ENCODE measurements at places on chromosomes 4 and X. TPM values are rescaled to one million over a fixed set of nuclear protein-coding genes. Genes with fewer than 3 reads are reported as not detected.

DNA sequence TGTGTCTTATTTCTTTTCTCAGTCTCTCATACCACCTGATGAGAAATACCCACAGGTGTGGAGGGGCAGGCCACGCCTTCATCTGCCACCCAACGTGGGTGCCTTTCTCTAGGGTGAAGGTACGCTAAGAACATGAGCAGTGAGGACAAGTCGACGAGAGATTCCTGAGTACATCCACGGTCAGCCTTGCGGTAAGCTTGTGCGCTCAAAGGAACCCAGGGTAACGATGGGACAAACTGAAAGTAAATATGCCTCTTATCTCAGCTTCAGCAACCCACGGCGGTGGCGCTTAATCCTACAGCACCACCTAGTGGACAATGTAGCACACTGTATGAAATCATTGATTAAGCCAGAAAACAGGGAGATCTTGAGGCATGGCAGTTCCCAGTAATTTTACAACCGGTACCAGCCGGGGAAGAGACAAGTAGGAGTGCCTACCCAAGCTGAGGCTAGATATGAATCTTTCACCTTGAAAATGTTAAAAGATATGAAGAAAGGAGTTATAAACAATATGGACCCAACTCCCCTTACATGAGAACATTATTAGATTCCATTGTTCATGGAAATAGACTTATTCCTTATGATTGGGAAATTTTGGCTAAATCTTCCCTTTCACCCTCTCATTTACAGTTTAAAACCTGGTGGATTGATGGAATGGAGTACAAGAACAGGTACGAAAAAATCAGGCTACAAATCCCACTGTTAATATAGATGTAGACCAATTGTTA lies 63.0 kb downstream of the ZNF732 start:
- H3K4me3 ChIP-seq = no peak overlapping the region
- peak; percentile 87 for DNase-seq
- peaks cover 5% of the 10 kb centered on the region for H3K4me1 ChIP-seq
- H3K27me3 ChIP-seq = no peaks in the 10 kb centered on the region
- no peaks in the 10 kb centered on the region for H3K36me3 ChIP-seq
- H3K27ac ChIP-seq = peak overlapping the region; percentile 70

DNA sequence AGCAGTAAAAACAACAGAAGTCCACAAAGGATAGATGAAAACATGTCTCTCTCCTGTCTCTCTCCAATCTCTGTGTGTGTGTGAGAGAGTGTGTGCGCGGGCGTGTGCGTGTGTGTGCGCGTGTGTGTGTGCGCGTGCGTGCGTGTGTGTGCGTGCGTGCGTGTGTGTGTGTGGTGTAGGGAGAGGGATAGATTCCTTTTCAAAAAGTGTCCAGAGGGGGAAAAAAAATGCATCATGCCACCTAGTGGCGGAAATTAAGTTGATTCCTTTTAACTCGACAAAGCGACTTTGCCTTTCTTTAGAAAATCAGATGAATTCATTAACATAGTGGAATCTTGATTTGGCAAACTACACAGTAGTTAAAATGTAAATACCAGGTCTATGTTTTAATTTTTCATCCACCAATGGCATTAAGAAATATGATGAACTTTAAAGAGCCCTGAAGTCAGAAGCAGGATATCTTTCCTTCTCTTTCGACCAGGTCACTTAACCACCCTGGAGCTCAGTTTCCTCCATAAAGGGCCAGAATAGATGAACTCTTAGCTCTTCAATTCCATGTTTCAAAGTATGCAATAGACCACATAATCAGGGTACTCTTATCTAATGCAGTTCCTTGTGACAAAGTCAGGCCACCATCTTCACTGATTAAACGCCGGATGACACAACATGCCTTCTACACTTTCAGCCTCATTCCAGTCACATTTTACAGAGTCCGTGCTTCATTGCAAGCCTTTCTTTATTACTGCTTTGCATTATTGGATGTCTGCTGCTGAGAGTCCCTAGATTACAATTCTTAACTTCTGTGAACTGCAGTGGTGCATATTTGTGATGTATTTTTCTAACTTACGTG lies 162.8 kb downstream of the FBXO8 start:
- H3K4me3 ChIP-seq = no peak overlapping the region
- no peak overlapping the region for H3K27ac ChIP-seq
- no peaks in the 10 kb centered on the region for H3K36me3 ChIP-seq
- peak; percentile 15 for DNase-seq

EFHC2 gene
- 0.12 TPM for polyA plus RNA-seq

CLNK gene
- polyA plus RNA-seq = 0.75 TPM

- no peaks in the 10 kb centered on the region for H3K36me3 ChIP-seq
- DNase-seq = no peak
- no peak overlapping the region for H3K4me3 ChIP-seq
Observed at GRCh38 chr4:146275370-146275769, 61.0 kb downstream of the REELD1 start.

ZNF630 gene
- polyA plus RNA-seq = 2.7 TPM
